T-helper 17 cell (primary cell): ENCODE measurements at places on chromosomes 5 and 9.

DNA sequence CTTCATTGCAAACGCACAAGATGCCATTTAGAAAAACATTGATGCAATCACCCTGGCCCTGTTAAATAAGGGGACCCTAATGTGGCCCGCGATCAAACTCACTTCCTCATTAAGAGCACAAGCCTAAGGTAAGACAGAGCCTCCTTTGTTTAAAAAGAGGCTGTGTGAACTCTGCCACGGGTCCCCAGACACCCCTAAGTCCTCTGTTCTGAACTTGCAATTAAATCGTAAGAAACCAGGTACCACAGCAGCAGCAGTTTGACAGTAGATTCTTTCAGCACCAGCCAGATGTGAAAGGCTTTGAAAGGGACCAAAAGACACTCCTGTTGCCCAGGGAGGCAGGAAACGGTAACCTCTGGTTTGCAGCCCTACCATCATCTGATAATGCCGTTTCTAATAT, 346.3 kb downstream of the TMEM167A start:
- DNase-seq, result no peak

GRCh38 chr5:35880156-35880555, 23.5 kb downstream of the IL7R start:
- no peak for DNase-seq

GRCh38 chr5:172388246-172388733, 66.0 kb downstream of the SH3PXD2B start:
- no peak for DNase-seq

DNA sequence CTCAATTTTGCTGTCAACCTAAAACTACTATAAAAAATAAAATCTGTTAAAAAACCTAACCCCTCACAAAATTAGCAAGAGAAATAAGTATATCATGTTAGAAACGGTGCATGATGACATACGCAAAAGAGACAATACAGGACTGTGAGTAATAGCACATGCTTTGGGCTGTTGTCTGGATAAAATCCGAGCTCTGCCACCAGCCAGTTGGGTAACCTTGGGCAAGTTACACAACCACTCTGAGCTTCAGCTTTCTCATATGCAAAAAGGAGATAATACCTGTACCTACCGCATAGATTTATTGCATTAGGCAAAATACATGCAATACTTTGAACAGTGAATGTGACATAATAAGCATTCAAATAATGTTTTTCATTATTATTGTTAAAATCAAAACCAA, 481.7 kb downstream of the TLE1 start:
- DNase-seq, result no peak

- no peak for DNase-seq
Measured at GRCh38 chr5:67774267-67774552, 441.3 kb upstream of the PIK3R1 start.

- no peak for DNase-seq
Measured at GRCh38 chr9:111559000-111559610, 34.1 kb downstream of the ZNF483 start.

- DNase-seq, result no peak
Measured at GRCh38 chr9:21688108-21689102, 114.0 kb upstream of the MTAP start.

- no peak for DNase-seq
Measured at GRCh38 chr5:80990971-80991370, 30.8 kb downstream of the RASGRF2 start.
